Activated CD4-positive, alpha-beta T cell treated with anti-CD3 and anti-CD28 coated beads for 36 hours (primary cell): ENCODE measurements at places on chromosomes 3 and 15. TPM values are rescaled to one million over a fixed set of nuclear protein-coding genes. Genes with fewer than 3 reads are reported as not detected.

The USP50 gene
- not detected for total RNA-seq

DNA sequence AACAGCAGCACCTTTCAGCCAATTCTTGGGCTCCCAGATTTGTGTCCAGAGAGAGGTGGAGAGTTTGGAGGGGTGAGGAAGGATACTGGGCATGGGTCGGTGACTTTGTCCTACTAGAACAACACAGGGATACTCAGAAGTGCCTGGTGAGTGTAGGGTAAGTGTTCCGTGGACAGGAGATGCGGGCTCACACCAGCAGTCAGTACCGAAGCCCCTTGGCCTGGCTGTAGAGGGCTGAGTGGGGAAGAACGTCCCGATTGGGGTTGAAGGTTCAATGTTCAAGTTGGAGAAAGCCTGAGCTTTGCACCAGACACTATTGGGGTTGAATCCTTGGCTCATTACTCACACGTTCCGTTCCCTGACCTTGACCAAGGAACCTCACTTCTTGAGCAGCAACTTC is 40.8 kb upstream of the SLC6A11 start:
- no peak overlapping the region for H3K27ac ChIP-seq
- H3K4me3 ChIP-seq, result no peak overlapping the region
- no peak for DNase-seq
- H3K4me1 ChIP-seq, result no peaks in the 10 kb centered on the region
- H3K36me3 ChIP-seq, result no peaks in the 10 kb centered on the region

The NOX5 gene
- total RNA-seq, result not detected

GRCh38 chr3:38739396-38739689 is 76.7 kb downstream of the SCN10A start:
- no peak overlapping the region for H3K27ac ChIP-seq
- H3K27me3 ChIP-seq, result peaks cover 26% of the 10 kb centered on the region
- no peak for DNase-seq
- no peaks in the 10 kb centered on the region for H3K36me3 ChIP-seq

DNA sequence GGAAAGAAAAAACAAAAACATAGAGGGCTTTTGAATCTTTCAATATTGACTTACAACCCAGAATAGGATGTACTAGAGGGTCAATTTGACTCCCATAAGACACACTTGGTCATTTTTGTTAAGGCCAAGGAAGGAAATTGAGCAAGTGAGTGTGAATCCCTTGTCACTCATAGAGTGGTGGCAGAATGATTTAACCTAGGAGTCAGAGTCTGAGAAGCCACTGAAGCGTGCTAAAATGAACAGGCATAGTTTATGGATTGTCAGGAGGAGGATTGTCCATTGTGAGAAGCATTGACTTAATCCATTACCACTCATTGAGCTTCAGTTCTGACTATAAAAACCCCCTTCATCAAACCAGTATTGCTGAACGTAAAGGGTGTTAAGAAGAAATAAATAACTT is 8.2 kb upstream of the GCSAM start:
- H3K27ac ChIP-seq, result no peak overlapping the region
- H3K4me3 ChIP-seq, result no peak overlapping the region
- DNase-seq, result no peak
